HS-27A (cell line): ENCODE measurements at places on chromosomes 2 and 18.

- no peak for DNase-seq
These were observed 10.0 kb upstream of the THADA start for GRCh38 chr2:43605851-43606250.

DNA sequence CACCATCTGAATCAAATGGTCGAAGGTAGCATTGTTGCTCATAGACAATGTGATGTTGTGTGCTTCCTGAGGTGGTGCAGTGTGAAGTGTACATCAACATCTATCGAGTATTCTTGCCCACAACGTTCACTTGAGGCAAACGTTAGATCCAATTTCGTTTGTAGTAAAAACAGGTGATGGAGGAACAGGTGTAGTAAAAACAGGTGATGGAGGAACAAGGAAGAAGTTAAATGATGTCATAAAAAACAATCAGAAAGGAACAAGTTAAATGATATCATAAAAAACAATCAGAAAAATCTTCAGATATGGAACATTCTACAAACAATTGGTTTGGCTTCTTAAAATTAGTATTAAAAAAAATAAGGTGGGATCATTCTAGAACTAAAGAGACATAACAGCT lies 11.3 kb downstream of the WDR7 start:
- no peak for DNase-seq

DNA sequence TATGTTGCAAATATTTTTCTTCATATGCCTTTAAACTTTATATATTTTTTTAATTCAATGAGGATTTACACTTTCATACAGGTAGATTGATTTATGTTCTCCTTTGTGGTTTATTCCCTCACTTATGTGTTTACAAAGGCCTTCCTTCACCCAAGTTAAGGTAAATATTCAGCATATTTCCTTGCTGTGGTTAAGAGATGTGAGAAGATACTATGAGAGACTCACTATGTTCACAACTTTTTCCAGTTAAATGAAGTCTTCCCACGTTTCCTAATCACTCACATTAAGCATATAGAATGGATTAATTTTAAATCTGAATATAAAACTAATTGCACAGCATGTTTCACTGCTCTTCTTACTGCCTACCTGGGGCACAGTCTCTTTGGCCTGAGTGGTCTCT lies 597 bp downstream of the PECR start:
- DNase-seq: no peak

DNA sequence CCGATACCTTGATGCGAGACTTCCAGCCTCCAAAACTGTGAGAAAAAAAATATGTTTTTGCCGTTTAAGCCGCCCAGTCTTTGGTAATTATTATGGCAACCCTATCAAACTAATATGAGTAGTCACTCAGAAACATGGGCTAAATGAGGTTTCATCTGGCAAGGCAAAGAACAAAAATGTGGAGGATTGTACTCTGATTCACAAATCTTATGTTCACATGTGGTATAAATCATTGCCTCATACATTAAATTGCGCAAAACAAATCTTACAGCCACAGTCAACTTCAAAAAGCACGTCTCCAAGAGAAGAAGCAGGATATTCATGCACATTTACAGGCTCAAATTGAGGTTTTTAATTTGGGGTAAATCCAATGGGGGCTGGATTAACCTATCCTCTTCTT lies 1435.4 kb upstream of the LRRTM1 start:
- no peak for DNase-seq

GRCh38 chr18:44067186-44067585 lies 613.5 kb upstream of the SETBP1 start:
- no peak for DNase-seq

DNA sequence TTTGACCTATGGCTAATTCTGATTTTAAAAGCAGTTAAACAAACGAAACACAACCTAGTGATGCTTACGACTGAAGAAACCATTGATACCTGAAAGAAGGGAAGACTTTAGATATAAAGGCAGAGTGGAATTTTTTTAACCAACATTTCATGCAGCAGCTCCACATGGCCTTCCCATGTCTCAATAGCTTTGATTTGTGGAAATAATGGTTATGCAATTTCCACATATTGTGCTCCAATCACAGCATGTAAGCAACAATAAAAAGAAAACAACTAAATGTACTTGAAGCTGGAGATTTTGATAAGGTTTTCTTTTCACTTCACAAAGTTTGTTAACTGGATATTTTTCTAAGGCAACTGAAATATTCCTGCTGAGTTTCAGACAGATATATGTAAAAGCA lies 82.0 kb upstream of the SLC39A10 start:
- DNase-seq: no peak

DNA sequence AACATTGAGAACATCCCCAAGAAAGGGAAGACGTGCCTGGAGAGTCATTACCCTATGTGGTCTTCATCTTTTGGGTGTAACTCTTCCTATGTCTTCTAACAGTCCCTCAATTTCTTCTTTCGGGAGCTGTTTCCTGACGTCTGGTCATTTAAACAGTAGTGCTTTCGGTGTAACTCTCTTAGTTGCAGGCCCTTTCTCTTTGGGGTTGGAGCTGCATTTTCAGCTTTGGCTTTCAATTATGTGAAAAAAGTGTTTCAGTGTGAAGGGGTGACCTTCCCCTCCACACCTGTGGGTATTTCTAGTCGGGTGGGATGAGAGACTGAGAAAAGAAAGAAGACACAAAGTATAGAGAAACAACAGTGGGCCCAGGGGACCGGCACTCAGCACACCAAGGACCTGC lies 105.9 kb downstream of the CERS6 start:
- no peak for DNase-seq

GRCh38 chr2:173574324-173575112 lies 219.8 kb downstream of the CDCA7 start:
- no peak for DNase-seq

- DNase-seq: no peak
These were observed 70.4 kb upstream of the ST6GAL2 start for GRCh38 chr2:106956416-106956815.

GRCh38 chr2:62611854-62612253 lies 93.7 kb upstream of the EHBP1 start:
- no peak for DNase-seq

GRCh38 chr18:64982414-64983055 lies 768.3 kb upstream of the CDH7 start:
- DNase-seq: no peak

GRCh38 chr2:221810245-221810644 lies 238.1 kb upstream of the EPHA4 start:
- DNase-seq: no peak

DNA sequence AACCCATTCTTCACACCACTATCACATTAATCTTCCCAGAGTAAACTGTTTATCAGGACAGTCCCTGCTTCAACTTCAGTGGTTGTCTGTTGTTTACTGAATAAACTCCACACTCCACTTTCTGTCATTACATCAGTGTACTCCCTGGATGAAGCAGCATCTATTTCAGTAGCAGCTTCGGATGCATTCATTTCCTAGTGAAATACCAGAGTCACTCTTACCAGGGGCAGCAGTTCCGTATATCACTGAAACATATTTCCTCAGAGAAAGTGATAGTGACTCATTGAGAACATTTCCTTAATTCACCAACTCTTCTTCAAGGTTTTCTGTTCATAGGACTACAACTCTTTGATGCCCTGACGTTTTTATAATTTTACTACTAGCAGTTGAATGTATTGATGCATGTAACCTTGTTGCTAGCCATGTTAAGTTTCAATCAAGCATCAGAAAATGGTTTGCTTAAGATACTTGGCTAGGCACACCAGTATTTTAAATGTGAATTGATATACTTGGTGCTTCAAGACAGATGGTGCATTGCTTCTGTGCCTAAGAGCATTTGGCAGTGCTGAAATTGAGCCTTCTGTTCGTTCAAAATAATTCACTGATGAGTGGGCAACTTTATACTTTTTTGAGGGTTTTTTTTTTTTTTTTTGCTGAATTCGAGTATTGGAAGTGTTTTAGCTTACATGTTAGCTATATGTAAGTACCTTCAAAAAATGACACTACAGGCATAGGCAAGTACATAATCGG lies 92.3 kb downstream of the UBE2E3 start:
- DNase-seq: no peak

- DNase-seq: no peak
These were observed 164.7 kb upstream of the MSH6 start for GRCh38 chr2:47618272-47618552.

DNA sequence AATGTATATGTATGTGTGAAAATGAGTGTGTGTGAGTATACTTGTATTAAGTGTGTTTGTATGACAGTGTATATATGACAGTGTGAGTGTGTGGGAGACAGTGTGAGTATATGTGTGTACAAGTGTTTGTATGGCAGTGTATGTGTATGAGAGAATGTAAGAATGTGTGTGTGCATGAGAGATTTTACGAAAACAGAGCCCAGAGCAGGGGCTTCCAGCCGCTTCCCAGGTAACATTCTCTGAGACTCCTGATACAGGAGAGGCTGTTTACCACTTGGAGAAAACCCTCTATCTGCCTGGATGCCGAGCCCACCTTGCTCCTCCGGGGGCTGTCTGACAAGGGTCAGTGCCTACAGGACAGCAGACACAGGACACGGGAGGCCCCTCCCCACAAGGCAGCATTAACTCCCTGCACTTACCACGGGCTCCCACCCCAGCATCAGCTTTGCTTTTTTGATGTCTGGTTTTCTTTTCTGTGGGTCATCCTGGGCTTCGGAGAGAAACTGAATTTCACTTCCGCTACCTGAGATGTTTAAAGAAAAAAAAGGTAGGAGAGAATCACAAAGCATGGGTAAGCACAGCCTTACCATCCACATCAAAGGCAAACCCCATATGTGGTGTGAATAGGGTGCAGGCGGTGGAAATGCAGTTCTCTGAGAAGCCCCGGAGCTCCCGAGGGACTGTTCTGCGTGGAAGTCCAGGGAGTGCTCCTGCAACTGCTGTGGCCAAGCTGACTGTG lies 97.6 kb downstream of the UXS1 start:
- DNase-seq: no peak

DNA sequence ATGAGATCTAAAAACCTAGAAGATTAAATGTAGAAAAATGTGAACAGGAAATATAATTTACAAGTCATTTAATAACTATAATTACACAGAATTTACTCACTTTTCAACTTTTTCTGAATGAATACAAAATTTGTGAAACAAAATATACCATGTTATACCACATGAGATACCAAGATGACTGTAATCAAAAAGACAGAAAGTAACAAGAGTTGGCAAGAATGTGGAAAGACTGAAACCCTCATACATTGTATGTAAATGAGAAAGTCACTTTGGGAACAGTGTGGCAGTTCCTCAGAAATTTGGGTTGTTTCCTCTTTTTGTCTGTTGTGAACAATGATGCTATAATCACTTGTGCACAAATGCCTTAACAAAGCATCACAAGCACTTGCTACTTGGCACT lies 145.4 kb upstream of the ZNF804A start:
- DNase-seq: no peak

GRCh38 chr2:109662889-109663288 lies 48.7 kb downstream of the SOWAHC start:
- DNase-seq: no peak

GRCh38 chr2:80303006-80303908 lies 1.3 kb downstream of the LRRTM1 start:
- DNase-seq: no peak

- no peak for DNase-seq
These were observed 4.8 kb upstream of the MALL start for GRCh38 chr2:110120171-110121051.

DNA sequence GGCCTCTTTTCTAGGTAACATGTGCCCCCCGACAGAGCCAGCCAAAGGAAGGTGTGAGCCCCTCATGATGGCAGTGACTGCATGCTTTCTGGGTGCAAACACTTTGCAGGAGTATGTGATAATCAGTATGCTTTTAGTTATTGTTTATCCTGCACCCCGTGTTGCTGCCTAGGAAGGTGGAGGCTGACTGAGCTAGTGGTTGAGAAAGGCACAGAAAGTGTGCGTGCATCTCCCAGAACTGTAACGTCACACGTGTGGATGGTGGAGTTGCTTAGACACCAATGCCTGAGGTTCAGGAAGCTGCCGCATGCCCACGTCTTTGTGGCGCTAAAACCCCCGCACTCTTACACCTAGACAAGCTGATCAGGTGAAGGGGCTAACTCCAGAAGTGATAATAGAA lies 580 bp downstream of the MC2R start:
- DNase-seq: no peak

DNA sequence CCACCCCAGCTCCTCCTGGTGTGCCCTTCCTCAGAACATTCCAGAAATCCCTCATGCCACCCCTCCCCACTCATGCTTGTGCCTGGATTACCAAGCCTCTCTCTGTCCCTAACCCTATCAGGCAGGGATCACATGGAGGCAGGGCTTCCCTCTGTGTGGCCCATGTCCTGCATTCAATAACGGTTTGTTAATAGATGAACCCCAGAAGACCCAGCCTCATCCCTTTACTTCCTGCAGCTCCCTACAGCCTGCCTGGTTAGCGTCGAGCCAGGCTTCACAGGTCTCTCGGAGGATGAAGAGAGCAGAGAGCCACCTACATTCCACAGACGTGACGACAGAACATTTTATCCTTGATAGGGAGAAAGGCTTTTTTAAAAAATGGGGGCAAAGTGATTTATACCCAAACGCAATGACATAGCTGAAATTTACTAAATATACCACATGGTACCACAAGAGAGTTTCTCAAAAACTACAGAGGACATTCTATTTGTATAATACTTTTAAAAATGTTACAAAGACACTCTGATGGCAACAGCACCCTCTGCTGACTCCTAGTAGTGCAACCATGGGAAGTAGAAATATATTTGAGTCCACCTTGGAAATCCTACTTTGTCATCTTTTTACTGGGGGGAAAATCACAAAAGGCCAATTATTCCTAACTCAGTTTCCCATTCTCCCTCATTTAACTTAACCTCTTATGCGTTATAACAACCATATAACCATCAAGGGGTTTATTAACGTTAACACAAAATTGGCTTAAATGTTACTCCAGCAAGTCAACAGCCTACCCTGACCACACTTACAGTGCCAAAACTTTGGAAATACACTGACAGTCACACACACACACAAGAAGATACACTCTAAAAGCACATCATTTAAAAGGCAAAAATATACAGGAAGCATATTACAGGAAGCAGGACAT lies 30.7 kb downstream of the FBXO15 start:
- no peak for DNase-seq

- DNase-seq: no peak
These were observed 72.4 kb downstream of the FASTKD2 start for GRCh38 chr2:206837775-206838174.

DNA sequence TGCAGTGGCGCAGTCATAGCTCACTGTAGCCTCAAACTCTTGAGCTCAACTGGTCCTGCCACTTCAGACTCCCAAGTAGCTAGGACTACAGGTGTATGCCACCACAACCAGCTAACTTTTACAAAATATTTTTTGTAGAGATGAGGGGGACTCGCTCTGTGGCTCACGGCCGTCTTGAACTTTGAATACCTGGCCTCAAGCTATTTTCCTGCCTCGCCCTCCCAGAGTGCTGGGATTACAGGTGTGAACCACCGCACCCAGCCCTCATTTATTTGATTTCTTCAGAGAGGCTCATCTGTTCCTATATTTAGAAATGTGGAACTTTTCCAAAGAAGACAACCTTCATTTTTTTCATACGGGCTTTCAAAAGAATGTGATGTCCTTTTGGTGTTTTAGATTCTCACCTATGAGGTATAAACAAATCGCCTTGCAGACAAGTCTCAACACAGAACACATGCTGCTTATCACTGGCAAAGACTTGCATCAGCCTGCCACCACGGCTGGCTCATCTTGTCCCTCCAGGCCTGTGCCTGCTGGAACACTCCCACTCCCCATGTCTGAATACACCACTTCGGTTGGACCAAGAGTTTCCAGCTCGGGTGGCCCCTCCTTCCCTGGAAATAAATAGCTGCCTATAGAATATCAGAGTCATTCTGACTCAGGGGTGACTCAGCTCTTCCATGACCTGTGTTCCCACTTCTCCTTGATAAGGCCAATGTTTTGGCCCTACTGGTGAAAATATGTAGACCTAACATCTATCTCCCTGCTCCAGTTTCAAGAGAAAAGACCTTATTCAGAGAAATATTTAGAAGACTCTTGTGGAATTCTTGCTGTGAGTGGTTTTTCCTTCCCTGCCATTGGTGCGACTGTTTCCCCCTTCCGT lies 202.6 kb downstream of the TGIF1 start:
- DNase-seq: peak; percentile 99
